ENCODE measurements at places on chromosomes 12 and 14.
A peak's percentile ranks its signal among the peaks of the same experiment; 100 is the strongest.

GRCh38 chr12:114547636-114548035 lies 136.3 kb downstream of the TBX3 start:
- DNase-seq: no peak

DNA sequence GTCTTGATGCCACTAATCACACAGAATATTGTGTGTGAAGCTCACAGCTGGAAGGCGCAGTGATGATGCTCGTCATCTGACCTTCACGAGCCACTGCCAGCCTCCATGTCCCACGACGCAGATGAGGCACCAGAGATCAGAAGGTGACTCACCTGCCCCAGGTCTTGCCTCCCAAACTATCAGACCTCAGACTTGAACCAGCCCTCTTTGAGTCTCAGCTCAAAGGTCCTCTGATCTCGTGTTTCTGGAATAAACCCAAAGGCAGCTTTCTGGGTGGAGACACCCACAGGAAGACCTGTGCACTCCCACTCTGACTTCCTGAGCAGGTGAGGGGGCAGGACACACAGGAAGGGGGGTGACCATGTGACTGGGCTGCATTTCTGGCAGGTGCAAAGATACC lies 19.6 kb upstream of the CHGA start:
- peak; percentile 1 for DNase-seq

GRCh38 chr12:87054226-87054625 lies 798.0 kb upstream of the MGAT4C start:
- no peak for DNase-seq

DNA sequence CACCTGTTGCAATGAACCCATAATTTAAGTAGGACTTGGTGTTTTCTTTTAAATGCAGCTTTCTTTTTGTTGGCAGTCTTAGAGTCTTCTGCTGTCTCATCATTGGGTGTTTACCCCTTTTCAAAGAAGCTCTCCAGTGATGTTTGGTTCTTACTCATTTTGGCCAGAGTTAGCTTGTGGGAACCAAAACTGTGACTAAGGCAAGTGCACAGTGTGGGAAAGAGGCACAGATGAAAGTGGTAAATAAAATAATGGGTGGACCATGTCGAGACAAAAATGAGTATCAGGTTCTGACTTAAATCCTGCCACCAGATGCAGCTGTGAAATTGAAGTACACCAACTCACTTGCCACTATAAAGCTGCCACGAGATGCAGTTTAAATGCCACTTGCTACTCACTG lies 615.4 kb upstream of the MIS18BP1 start:
- no peak for DNase-seq

DNA sequence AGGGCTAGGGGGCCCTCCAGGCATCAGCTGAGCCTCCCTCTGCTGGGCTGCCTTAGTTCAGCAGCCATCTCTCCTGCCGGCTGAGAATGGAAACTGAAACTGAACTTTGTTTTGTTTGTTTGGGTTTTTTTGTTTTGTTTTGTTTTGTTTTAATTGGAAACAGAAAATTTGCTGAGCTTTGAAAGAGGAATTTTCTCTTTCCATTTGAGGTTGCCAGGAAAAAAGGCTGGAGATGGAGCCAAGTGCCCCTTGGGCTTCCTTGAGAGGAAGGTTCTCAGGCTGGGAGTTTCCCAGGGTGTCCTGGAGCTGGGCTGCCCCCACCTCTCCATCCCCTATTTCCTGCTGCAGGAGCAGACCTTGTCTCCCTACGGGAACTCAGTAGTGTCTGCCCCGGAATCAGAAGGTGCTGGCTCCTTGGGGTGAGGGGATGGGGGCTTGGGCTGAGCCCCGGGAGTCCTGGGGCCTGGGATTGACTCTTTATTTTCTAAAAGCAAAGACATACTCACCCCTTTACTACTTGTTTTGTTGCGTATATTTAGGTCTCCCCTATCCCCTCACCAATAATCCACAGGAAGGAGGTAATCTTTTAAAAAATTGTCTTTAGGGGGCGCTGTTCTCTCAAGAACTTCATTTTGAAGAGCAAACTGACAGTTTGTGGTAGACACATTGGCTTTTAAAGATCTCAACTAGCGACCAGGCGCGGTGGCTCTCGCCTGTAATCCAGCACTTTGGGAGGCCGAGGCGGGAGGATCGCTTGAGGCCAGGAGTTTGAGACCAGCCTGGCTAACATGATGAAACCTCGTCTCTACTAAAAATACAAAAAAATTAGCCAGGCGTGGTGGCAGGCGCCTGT lies 21.3 kb upstream of the OASL start:
- peak; percentile 33 for DNase-seq

DNA sequence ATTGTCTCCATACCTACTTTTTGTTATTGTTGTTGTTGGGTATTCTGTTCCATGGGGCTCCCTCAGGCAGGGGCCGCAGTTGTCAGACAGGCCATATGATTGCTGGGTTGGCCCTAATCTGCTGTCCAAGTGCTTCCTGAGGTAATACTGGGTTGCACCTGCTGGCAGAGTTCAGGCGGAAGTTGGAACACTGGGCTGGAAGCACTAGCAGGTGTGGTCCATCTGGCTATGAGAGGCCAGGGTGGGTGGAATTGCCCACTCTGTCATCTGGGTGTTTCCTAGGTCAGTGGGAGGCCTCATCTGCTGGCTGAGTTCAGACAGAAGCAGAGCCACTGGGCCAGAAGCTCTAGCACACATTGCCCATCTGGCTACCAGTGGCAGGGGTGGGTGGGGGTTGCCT lies 81.3 kb upstream of the NID2 start:
- no peak for DNase-seq

- peak; percentile 13 for DNase-seq
Measured at GRCh38 chr14:67666750-67667449, 7.5 kb downstream of the VTI1B start.

- DNase-seq: no peak
Measured at GRCh38 chr12:78898416-78898815, 33.8 kb downstream of the SYT1 start.

GRCh38 chr14:35374263-35374712 lies 30.3 kb downstream of the NFKBIA start:
- no peak for DNase-seq

GRCh38 chr12:71664411-71665089 lies 449 bp downstream of the THAP2 start:
- no peak for DNase-seq

DNA sequence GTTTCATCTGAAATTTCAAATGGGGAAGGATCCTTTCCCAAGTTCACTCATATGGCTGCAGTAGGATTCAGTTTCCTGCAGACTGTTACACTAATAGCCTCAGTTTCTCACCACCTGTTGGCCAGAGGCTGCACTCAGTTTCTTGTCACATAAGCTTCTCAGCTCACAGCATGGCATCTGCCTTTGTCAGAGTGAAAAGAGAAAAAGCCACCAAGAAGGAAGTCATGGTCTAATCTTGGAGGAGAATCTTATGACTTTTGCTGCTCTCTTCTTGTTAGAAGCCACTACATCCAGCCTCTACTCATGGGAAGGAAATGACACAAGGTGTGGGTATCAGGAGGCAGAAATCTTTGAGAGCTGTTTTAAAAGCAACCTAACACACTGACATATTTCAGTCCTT lies 39.4 kb upstream of the BTG1 start:
- DNase-seq: peak; percentile 33

- DNase-seq: no peak
Measured at GRCh38 chr14:104321088-104321801, 182.9 kb downstream of the KIF26A start.

DNA sequence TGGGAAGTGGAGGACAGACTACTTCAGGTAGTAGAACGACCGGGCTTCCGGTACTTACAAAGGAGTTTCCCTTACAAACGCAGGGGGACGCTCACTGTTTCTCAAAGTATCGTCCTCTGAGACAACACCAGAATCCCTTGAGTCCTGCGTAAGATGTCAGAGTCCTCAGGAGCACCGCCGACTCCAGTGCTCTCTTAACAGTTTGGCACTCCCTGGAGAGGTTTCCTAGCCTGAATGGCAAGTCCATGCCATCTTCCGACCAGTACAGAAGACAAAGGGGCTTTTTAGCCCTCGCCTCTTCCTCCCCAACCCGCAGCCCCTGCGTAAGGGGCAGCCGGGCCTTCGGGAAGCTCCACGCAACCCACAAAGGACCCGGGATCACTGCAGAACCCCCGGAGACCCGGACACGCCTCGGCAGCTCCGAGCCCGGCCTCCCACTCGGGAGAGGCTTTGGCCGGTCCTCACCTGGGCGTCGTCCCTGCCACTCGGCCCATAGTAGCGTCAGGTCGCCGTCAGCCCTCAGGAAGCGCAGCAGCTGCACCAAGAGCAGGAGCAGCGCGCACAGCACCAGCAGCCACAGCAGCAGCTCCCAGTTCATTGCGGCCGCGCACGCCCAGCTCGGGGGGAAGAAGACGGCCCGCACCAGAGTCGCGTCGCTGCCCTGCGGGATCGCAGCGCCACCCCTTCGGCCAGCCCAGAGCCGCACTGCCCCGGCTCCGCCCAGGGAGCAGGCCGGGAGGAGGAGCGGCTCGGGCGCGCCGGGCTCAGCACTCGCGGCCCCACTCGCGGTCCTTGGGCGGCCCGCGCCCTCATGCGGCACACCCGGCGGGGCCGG lies at the start of gene DHRS7:
Gene DHRS7, minus strand, starts transcription at position 687 of the 835 bp plus-strand sequence. Its CDS starts 89 bp downstream, at position 598.
- peak; percentile 27 for DNase-seq

DNA sequence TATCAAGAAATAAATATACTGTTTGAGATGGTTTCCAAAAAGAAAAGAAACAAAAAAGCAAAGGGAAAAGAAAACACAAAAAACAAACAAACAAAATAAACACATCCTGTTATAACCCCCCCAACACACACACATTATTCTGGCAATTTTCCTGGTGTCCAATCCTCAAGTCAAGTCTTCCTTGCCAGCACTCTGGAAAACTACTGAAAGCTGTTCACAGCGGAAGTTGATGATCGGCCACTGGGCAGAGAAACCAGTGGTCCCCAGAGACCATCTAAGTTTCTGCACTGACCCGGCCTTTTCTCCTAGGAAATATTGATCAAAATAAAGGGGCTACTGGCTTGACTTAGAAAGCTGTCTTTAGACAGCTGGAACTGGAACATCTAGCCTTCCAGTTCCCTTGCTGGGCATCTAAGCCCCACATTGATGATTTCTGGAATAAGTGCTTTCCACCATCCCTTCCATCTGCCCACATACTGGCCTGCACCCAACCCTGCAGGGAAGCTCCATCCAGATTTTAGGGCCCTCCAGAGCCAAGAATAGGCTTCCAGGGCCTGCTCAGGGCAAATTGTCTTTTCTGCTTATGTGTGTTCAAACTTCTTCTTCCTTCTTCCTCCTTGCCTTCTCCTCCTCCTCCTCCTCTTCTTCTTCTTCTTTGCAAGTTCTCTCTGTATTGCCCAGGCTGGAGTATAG lies 11.6 kb upstream of the PPP1CC start:
- DNase-seq: no peak

DNA sequence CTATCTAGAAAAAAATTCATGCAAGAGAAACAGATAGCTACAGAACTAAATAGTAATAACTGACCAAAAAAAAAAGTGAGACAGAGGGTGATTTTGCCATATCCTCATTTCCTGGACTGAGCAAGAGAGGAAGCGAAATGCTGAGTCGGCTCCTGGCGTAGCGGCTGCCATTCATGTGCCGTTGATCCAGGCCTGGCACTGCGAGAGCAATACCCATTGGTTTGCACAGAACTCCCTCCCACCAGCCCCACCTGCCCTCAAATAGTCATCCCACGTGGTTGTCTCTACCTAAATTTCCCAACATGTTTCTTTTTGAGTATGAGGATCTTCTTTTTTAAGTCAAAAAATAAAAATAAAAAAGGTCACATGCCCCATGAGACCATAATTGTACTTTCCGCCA lies 9.4 kb upstream of the WNT5B start:
- DNase-seq: no peak

GRCh38 chr14:97995531-97995930 lies 1198.3 kb downstream of the VRK1 start:
- no peak for DNase-seq

Data from stimulated activated naive CD4-positive, alpha-beta T cell (primary cell).